ENCODE measurements at places on chromosomes 12 and 14. TPM values are rescaled to one million over a fixed set of nuclear protein-coding genes. Genes with fewer than 3 reads are reported as not detected.

DNA sequence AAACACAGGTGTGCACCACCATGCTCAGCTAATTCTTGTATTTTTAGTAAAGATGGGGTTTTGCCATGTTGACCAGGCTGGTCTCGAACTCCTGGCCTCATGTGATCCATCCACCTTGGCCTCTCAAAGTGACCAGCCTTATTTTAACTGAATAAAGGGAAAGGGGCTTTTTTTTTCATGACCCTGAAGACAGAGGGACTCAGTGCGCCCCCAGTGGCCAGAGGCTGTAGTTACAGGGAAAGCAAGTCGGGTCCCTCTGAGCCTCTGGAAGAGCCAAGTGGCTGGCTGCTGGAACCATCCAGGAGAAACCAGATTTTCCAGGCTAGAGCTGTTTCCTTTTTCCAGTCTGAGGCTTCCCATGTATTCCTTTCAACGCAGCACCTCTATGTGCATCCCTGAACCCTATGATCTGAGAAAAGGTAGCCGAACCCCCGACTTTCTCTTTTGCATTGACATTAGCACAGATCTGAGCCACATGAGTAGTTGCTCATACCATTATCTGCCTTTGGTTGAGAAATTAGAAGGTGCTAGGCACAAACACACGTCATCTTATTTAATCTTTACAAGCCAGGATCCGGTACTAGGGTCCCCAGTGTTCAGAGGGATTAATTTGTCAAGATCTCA lies 342.7 kb downstream of the CACNA1C start:
- H3K4me1 ChIP-seq: no peaks in the 10 kb centered on the region
- H3K27me3 ChIP-seq: no peaks in the 10 kb centered on the region
- DNase-seq: peak; percentile 2
- H3K36me3 ChIP-seq: no peaks in the 10 kb centered on the region
- H3K4me3 ChIP-seq: no peak overlapping the region

- H3K4me3 ChIP-seq: no peak overlapping the region
- H3K27me3 ChIP-seq: no peaks in the 10 kb centered on the region
- no peak for DNase-seq
- H3K36me3 ChIP-seq: no peaks in the 10 kb centered on the region
- H3K4me1 ChIP-seq: no peaks in the 10 kb centered on the region
- H3K27ac ChIP-seq: no peak overlapping the region
These were observed 73.8 kb upstream of the DACT1 start for GRCh38 chr14:58563978-58564377.

PLCZ1 gene
- total RNA-seq: not detected

DNA sequence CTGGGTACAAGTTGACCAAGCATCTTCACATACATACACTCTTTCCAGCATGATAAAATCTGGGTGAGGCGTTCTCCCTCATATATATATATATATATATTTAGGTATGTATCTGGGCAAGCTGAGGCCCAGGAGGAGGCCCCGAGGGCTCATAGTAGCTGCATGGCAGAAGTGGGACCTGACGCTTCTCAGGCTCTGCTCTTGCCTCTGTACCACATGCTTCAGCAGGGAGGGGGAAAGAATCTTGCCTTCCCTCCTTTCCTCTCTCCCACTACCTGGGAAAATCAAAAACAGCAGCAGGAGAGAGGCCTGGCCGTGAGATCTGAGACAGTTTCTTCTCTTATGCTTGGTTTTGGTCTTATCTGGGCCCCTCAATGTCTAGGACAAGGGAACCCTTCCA lies 9.2 kb downstream of the PPP1R1A start:
- peaks cover 3% of the 10 kb centered on the region for H3K36me3 ChIP-seq
- no peak overlapping the region for H3K27ac ChIP-seq
- no peak for DNase-seq
- peaks cover 7% of the 10 kb centered on the region for H3K4me1 ChIP-seq

DNA sequence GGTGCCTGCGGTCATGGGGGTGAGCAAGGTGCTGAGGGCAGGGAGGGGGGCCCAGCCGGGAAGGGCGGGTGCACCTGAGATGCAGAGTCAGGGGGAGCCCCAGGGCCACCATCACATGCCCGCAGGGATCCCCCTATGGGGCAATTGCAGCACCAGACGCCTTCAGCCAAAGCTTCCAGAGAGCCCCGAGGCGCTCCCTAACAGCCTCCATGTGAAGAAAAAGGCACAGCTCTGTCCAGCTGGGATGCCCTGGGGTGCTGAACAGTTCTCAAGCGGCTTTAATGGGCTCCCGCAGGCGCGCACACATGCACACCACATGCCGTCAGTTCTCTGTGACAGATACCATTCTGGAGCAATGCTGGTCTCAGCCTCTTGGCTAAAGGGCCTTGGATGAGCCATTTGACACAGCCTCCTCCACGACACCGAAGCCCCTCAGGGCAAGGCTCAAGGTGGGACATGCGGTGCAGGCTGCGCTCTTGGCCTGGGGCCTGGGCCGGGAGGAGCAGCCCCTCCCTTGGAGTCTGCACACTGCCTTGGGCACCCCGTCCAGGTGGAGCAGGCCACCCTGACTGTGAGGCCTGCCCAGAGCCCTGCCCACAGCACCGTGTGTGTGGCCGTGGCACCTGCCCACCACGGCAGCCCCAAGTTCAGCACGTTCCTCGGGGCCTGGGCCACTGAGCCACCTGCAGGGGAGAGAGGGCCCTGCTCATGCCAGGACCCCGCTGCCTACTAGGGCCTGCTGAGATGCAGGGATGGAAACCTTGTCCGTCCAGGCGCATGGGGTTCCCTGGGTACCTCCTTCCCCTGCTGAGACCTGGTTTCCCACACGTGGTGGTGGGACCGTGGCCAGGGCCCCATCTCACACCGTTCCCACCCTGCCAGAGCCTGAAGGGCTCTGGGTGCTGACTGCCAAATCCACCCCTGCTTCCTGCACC lies 7.7 kb downstream of the XRCC3 start:
- peaks cover 12% of the 10 kb centered on the region for H3K36me3 ChIP-seq
- no peak overlapping the region for H3K4me3 ChIP-seq
- H3K27ac ChIP-seq: no peak overlapping the region
- no peak for DNase-seq
- peaks cover 11% of the 10 kb centered on the region for H3K4me1 ChIP-seq
- no peaks in the 10 kb centered on the region for H3K27me3 ChIP-seq

DNA sequence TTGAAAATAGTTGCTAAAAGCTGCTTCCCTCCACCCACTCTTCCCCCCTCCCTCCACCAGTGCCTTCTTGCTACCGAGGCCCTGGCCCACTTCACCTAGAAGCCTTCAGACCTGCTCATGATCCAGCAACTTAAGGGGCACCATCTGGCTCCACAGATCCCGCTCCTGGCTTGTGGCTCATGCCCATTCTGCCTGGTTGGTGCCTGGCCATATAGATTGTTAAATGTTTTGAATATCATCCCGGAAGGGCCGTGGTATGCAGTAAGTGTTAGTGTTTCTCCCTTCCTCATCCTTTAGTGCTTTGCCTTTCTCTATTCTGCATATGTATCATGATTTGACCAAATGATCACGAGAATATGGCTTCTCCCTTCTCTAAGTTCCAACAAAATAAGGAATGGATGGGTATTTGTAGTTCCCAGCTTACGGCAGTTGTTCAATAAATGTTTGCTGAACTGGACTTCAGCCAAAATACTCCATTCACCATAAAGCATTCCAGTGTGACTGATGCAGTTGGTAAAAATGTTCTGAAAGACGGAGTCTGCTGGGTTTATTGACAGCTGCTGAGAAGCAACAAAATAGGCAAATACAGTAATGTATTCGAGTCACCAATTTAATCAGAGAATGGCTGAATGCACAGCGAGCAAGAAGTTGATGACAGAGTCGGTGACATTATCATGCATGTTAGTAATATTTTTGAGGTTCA lies 30.7 kb downstream of the GRIP1 start:
- H3K27me3 ChIP-seq: no peaks in the 10 kb centered on the region
- no peaks in the 10 kb centered on the region for H3K36me3 ChIP-seq
- H3K4me1 ChIP-seq: no peaks in the 10 kb centered on the region
- H3K4me3 ChIP-seq: no peak overlapping the region

DNA sequence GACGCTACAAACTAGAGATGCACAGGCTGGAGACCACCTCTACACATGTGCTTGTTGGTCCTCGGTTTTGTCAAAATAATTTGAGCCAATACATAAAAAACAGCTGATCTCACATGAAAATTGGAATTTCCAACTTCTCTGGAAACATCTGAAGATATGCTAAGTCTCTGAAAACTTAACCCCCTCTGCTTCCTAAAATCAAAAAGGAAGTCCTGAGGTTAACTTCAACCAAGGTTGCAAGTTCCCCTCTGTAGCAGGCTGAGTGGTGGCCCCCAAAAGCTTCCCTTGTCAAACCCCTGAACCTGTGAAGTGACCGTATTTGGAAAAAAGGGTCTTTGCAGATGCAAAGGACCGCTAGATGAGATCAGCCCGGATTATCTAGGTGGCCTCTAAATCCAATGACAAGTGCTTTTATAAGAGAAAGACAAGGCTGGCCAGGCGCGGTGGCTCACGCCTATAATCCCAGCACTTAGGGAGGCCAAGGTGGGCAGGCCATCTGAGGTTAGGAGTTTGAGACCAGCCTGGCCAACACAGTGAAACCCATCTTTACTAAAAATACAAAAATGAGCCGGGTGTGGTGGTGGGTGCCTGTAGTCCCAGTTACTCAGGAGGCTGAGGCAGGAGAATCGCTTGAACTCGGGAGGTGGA lies 32.0 kb upstream of the VPS37B start:
- DNase-seq: no peak
- no peak overlapping the region for H3K27ac ChIP-seq
- no peaks in the 10 kb centered on the region for H3K4me1 ChIP-seq
- H3K27me3 ChIP-seq: no peaks in the 10 kb centered on the region
- no peak overlapping the region for H3K4me3 ChIP-seq
- H3K36me3 ChIP-seq: no peaks in the 10 kb centered on the region

- H3K27ac ChIP-seq: no peak overlapping the region
- H3K27me3 ChIP-seq: no peaks in the 10 kb centered on the region
These were observed 38.7 kb downstream of the LGR5 start for GRCh38 chr12:71478270-71478669.

All from CD4-positive, alpha-beta T cell (primary cell).